ENCODE measurements at places on chromosomes 4 and X.

DNA sequence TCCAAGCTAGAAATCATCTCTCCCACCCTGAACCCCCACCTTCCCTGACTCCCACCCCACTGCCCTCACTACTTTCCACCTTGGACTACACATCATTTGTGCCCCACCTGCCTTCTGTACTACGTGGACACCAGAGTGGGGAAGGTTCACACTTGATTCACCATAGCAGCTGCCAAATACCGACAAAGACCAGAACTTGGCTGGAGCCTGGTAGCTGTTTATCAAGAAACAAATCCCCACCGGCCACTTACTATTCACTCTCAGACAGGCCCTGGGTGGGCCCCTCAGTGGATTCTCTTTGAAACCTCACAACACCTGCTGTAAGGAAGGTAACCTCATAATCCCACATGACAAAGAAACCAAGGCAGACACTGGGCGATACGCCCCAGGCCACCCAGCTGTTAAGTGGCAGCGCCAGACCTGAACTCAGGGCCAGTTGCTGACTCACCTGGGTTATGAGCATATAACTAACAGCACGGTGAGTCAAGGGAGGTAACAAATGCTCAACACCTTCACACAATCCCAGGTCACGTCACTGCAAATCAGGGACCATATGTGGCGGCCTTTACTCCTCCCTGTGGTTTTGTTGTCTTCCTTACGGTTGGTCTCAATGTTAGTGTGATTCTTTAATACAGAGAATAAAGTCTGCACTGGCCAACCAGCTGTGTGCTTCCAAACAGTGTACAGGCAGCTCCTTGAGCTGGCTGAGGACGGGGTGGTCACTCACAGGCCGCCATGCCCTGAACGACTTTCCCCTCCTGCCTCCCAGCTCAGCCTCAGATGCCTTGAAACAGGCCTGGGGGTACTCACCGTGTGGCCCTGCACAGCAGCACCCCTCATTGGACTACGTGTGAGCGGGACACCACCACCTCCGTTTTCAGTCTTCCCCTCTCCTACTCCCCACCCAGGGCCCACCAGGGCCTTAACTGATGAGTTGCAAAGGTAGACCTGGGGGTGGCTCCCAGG lies 7.5 kb downstream of the WDR1 start:
- DNase-seq, result no peak

GRCh38 chr4:129526812-129527211 lies 430.9 kb downstream of the C4orf33 start:
- no peak for DNase-seq

- no peak for DNase-seq
Measured at GRCh38 chr4:73230865-73231517, 27.6 kb downstream of the ANKRD17 start.

GRCh38 chr4:150960818-150961217 lies 54.3 kb downstream of the LRBA start:
- no peak for DNase-seq

DNA sequence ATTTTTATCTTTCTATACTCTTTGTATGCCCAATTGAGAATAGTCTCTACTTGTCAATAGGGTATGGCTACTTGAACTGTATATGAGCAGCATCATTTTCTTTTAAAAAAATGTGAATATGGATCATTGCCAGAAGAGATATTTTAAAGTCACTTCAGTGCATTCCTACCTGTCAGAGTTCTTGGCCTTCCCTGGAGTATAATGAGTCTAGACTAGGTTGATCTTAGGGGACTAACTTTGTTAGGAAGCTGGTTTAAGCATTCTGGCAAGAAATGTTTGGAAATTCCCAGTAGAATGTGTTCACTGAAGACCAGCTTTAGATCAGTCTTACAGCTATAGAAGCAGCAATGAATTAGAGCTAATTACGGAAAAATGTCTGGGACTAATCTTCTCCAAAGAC lies 178.2 kb downstream of the FAT4 start:
- no peak for DNase-seq

DNA sequence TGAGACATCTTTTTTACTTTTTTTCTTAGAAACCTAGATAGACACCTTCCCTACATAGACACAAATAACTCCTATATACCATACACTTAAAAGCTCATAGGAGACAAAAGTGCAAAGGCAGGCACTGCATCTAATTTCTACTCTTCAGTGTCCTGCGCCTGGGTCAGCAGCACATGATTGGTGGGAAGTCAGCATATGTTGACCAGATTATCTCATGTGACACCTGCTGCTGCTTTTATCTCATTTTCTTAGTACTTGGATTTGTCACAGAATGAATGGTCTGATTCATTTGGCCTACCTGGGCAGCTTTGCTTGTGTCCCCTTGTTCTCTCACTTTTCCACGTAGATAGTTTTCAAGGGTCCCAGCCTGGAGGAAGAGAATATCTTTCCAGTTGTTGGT lies 24.9 kb upstream of the LNX1 start:
- no peak for DNase-seq
